ENCODE measurements at places on chromosomes 1 and 21. TPM values are rescaled to one million over a fixed set of nuclear protein-coding genes. Genes with fewer than 3 reads are reported as not detected.

The RPS6KA1 gene
- 2.9 TPM for total RNA-seq

The OR2L5 gene
- not detected for total RNA-seq

The FUCA1 gene
- total RNA-seq = 3.8 TPM

The AADACL4 gene
- total RNA-seq = not detected

The MSH4 gene
- total RNA-seq = 0.16 TPM

The EPHB2 gene
- 24.9 TPM for total RNA-seq

The HTR6 gene
- total RNA-seq = 0.09 TPM

The NKAIN1 gene
- total RNA-seq = 0.36 TPM

The GALE gene
- 16.7 TPM for total RNA-seq

The RASSF5 gene
- 4.1 TPM for total RNA-seq

The ASTN1 gene
- 0.16 TPM for total RNA-seq

The ST6GALNAC3 gene
- total RNA-seq = 3.1 TPM

The SPRR2F gene
- not detected for total RNA-seq

The TRIM17 gene
- total RNA-seq = 7.0 TPM

The THEM5 gene
- total RNA-seq = not detected

The EXO1 gene
- 1.2 TPM for total RNA-seq

The LORICRIN gene
- not detected for total RNA-seq

The C1orf105 gene
- not detected for total RNA-seq

The OR2T35 gene
- total RNA-seq = not detected

The NPR1 gene
- 1.5 TPM for total RNA-seq

The NEGR1 gene
- 20.7 TPM for total RNA-seq

The WNT3A gene
- not detected for total RNA-seq

The TMEM61 gene
- 0.18 TPM for total RNA-seq

The TMEM269 gene
- total RNA-seq = not detected

The C1orf87 gene
- total RNA-seq = not detected

The PEF1 gene
- 59.8 TPM for total RNA-seq

The NUP133 gene
- 25.2 TPM for total RNA-seq

The PRAMEF7 gene
- total RNA-seq = not detected

The SEMA6C gene
- 1.6 TPM for total RNA-seq

The PLA2G2A gene
- total RNA-seq = 0.27 TPM

The CD84 gene
- total RNA-seq = not detected

The MAP1LC3C gene
- total RNA-seq = 0.09 TPM

The OR4F16 gene
- total RNA-seq = 0.54 TPM

The KCNJ9 gene
- total RNA-seq = 0.08 TPM
